Kidney (tissue), 22 donors: ENCODE measurements at places on chromosomes 2 and 18. TPM values are rescaled to one million over a fixed set of nuclear protein-coding genes. Genes with fewer than 3 reads are reported as not detected.

Gene SCG2
- 0.30 TPM for polyA plus RNA-seq

Gene SETBP1
- polyA plus RNA-seq: 2.7 TPM

Gene CMPK2
- polyA plus RNA-seq: 2.8 TPM

Gene COL6A3
- 3.8 TPM for polyA plus RNA-seq

Gene RGPD3
- 0.41 TPM for polyA plus RNA-seq

Gene CABLES1
- 7.6 TPM for polyA plus RNA-seq

Gene LRRC30
- polyA plus RNA-seq: not detected

Gene NOL4
- 0.62 TPM for polyA plus RNA-seq

Gene GNAL
- polyA plus RNA-seq: 1.8 TPM

Gene GLI2
- polyA plus RNA-seq: 0.32 TPM

Gene CEBPZ
- 45.5 TPM for polyA plus RNA-seq

Gene RAB17
- polyA plus RNA-seq: 151 TPM

Gene RPRM
- polyA plus RNA-seq: 1.3 TPM

Gene CRYBA2
- not detected for polyA plus RNA-seq

Gene LIPG
- polyA plus RNA-seq: 4.8 TPM

Gene FAM124B
- polyA plus RNA-seq: 0.90 TPM

Gene ANTXR1
- polyA plus RNA-seq: 7.0 TPM

Gene XDH
- not detected for polyA plus RNA-seq

Gene SERPINB13
- not detected for polyA plus RNA-seq

Gene LBX2
- polyA plus RNA-seq: 1.5 TPM

Gene FSHR
- polyA plus RNA-seq: not detected

Gene LYPD6
- 2.2 TPM for polyA plus RNA-seq

Gene L3MBTL4
- polyA plus RNA-seq: 3.9 TPM

Gene DNAH6
- 0.34 TPM for polyA plus RNA-seq

Gene PLCD4
- 30.4 TPM for polyA plus RNA-seq

Gene CIDEA
- not detected for polyA plus RNA-seq

Gene SLC5A6
- polyA plus RNA-seq: 10.8 TPM

Gene NDC80
- 0.99 TPM for polyA plus RNA-seq

Gene HADHB
- polyA plus RNA-seq: 232 TPM

Gene EFHD1
- polyA plus RNA-seq: 280 TPM

Gene CLK1
- polyA plus RNA-seq: 91.4 TPM

Gene NAT8
- 1,820 TPM for polyA plus RNA-seq
